Activated CD8-positive, alpha-beta memory T cell treated with anti-CD3 and anti-CD28 coated beads for 48 hours (primary cell): ENCODE measurements at places on chromosomes 5 and 9.
A peak's percentile ranks its signal among the peaks of the same experiment; 100 is the strongest.

GRCh38 chr9:98226957-98227356 is 28.5 kb downstream of the TBC1D2 start:
- DNase-seq = no peak

GRCh38 chr5:180464603-180464970 is 29.6 kb upstream of the CNOT6 start:
- no peak for DNase-seq

DNA sequence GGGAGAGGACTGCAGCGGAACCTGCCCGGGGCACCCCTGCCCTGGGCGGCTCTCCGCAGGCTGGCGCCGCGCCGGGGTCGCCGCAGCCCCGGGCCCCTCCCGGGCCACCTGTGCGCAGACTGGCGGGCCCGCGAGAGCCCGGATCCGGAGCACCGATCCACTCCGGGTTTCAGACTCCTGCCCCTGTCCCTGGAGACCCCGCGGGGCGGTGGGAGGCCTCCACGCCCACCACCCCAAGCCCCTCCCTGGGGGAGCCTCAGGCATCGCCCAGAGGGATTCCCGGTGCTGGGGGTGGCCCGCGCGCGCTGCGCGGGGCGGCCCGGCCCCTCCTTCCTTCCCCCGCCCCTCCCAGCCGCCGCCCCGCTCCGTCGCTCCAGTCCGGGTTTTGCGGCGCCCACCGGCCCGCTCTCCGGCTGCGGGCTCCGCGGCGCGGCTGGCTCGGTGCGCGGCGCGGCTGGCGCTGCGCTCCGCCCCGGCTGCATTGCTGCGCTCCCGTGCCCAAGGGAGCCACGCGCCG is at the start of gene UNC5A:
UNC5A (plus strand) TSS at position 479 of the 517 bp plus-strand sequence. CDS start 192 bp downstream, outside the sequence.
- DNase-seq = no peak

- peak; percentile 23 for DNase-seq
Measured at GRCh38 chr9:21994556-21995005, at the start of gene CDKN2B-AS1. Gene CDKN2B-AS1, plus strand, starts transcription at chr9:21994791.

GRCh38 chr5:137325721-137326120 is 173.4 kb downstream of the SPOCK1 start:
- DNase-seq = no peak

DNA sequence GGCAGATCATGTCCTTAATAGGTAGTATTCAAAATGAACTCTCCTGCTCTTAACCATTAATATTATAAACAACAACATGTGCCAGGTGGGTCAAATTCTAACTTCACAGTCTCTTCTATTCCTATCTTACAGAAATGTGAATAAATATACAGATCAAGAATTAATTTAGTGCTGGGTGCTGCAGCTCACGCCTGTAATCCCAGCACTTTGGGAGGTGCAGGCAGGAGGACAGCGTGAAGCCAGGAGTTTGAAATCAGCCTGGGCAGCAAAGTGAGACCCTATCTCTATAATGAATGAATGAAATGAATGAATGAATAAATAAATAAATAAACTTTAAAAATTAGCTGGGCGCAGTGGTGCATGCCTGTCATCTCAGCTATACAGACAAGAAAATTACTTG is 34.1 kb downstream of the PTCH1 start:
- DNase-seq = no peak

GRCh38 chr5:135843571-135844337 is 9.3 kb downstream of the SLC25A48 start:
- no peak for DNase-seq

DNA sequence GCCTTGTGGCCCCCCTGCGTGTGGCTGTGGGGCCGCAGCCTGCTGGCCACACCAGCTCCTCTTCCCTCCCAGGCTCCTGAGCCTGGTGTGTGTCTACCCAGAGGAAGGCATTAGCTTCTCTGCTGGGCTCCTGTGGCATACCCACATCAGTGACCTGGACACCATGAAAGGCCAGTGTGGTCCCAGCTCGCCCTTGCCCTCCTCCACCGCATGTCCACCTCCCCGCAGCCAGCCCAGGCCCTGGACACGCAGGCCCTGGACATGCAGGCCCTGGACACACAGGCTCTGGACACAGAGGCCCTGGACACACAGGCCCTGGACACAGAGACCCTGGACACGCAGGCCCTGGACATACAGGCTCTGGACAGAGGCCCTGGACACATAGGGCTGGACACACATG is 153.4 kb upstream of the PPP1R26 start:
- no peak for DNase-seq

GRCh38 chr5:20360263-20360662 is 372.3 kb upstream of the CDH18 start:
- DNase-seq = no peak

GRCh38 chr5:50768634-50769033 is 102.2 kb downstream of the PARP8 start:
- no peak for DNase-seq

GRCh38 chr9:4814913-4815312 is 22.2 kb downstream of the RCL1 start:
- no peak for DNase-seq

DNA sequence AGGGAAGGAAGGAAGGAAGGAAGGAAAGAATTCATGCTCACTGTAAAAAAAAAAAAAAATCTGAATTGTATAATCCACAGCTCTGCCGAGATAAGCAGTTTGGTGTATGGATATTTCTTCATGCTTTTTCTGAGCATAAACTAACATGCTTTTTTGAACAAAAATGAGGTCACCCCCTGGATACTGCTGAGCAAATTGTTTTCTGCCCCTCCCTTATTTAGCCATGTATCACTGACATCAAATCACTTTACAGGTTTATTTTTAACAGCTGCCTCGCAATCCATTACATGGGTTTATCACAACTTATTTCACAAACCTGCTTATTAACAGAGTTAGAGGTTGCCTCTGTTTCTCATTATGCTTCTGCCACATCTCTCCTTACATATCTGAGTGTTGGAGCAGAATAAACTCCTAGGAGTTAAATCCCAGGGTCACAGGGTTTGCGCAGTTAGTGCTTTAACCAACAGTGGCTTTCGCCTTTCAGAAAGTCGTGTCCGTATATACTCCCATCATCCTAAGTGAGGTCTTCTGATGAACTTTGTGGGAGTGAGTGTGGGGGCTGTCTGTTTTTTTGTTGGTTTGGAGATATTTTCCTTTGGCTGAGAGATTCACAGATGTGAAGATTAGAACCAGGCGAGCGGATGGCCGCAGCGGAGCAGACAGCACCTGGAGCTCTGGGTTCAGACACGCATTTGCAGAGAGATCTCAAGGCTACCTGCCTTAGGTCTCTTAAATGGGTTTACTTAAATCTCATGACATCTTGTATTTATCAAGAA is 57.7 kb downstream of the AK8 start:
- DNase-seq = no peak

DNA sequence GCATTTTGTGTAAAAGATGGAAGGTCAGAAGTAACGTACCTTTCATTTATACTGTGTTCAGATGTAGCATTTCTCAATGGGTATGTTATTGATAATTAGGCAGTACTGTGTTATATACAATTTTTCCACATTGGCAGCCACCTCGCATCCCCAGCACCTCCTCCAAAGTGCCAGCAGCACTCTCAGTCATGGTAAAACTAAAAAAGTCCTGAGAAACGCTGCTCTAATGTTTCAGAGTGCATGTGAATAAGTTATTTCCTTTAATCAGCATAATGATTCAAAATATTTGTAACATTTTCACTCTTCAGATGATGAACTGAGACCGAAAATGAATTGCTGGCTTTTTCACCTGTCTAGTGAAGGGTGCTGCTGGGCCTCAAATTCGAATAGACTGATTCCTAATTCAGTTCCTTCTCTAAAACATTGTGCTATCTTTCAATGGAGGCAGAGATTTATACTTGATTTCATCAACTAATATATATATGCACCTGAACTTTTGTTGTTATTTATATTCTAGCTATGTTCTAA is 79.9 kb upstream of the ANKRD55 start:
- DNase-seq = no peak

DNA sequence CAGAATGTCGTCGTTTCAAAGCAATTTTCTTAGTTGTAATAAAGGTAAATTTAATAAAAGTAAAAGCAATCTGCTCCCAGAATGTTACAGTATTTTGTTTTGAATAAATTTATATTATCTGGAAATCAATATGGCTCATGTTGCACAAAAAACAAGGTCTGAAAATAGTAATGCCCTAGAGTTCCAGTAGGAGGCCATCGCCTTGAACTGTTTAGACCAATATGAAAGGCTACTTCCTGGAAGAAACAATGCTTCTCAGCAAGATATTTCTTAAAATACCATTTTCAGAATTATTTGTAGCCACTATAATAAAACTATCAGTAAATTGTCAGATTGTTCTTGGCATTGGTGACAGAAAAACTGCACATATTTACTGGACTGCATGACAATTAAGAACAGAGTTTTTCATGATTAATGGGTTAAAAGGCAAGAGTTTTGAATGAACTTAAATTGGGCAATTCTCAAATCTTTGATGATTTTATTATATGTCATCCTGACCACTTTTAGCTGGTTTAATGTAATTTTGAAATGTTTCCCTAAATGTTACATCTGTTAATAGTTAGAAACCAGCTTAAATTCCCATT is 153.2 kb downstream of the COMMD10 start:
- DNase-seq = no peak

- no peak for DNase-seq
Measured at GRCh38 chr5:118366429-118366828, 621.9 kb downstream of the DTWD2 start.

DNA sequence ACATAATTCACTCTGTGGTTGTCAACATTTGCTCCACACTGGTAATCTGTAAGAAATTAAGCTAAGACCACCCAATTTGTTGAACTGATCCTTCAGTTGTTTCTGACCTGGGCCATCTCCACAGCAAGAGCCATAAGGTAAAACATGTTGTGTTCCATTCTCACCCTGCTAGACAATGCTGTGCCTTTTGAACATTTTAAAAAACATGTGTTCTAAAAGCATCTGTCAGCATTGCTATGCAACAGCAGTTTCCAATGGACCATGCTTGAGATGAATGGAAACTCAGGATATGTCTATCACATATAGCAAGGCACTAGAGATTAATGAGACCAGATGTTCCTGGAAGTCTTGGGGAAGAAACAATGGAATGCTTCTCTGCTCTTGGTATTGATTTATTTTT is 455.1 kb upstream of the RGMB start:
- no peak for DNase-seq

- no peak for DNase-seq
Measured at GRCh38 chr5:53321073-53321472, 159.4 kb upstream of the FST start.

DNA sequence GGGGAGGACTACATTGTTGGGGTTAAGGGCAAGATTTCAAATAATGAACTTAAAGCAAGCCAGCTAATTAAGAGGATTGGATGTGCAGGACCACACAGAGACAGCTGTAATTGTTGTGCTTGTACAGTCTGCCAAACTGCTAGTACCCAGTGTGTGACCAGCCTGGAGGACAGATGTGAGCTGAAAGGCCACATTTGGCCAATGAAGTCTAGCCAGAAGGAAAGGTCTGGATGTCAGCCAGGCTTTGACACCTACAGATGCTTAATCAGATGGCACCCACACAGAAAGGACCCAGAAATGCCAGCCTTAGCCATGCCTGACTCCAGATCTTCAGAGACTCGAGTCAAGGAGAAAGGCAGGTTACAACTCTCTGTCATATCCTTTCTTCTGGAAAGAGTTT is 491.1 kb downstream of the KIF4B start:
- DNase-seq = no peak

GRCh38 chr5:87398981-87399614 is 13.6 kb downstream of the CCNH start:
- DNase-seq = no peak

- no peak for DNase-seq
Measured at GRCh38 chr5:11182441-11183080, 421.5 kb upstream of the DAP start.

DNA sequence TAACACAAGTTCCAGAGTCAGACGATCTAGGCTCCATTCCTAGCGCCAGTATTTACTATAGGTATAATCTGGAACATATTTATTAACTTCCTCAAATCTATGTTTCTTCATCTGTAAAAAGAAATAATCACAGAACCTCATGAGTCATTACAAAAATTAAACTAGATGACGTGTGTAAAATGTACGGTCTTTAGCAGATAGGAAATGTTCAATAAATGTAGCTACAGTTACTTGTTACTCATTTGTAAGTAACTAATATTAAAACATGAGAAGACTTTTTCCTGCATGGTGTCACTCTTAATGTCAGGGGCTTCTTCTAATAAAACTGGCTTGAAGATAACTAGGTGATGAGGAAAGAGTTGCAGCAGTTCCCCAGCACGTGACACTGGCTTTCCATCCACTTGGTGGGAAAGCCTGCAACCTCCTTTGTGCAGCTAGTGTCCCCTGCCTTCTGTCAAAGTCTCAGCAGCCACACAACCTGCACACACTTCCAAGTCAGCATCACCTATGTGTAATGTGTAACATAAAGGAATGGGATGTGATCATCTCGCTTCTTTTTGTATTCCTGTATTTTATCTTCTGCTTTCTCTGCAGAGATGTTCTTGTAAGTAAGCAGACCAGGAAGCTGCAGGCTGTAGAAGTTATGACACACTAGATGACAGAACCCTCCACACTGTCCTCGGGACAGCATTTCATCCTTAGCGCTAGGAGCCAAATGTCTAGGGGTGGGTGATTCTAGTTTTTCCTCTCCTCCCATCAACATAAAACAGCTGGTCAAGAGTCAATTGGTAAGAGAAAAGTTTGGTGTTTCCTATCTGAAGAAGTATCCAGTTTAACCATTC is 1.8 kb upstream of the JAKMIP2 start:
- no peak for DNase-seq

DNA sequence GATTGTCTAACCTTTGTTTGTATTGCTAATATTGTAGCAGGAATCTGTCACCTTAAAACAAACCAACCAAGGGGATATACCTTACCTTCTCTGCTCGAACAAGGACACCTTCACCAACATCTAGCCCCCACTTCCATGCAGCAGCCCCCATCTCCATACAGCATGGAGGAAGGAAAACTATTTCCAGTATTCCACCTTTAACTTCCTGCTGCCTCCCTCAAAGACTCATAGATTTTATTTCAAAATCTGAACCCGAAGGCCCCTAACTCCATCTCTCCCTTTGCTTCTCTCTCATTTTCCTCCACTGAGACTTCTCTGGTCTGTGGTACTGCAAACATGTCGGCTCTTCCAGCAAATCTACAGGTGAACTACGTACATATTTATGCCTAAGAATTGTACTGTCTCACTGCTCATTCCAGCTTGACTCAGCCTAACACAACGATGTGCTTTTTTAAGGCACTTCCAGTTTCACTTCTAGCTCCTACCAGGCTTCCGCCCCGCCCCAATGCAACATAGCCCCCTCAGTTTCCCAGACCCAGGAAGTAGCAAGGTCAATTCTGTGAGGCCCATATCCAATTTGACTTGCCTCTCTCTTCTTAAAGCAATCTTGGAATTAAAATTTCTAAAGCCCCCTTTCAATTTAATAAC is 70.7 kb upstream of the RNF38 start:
- no peak for DNase-seq
